ENCODE measurements at places on chromosomes 6 and 20.

DNA sequence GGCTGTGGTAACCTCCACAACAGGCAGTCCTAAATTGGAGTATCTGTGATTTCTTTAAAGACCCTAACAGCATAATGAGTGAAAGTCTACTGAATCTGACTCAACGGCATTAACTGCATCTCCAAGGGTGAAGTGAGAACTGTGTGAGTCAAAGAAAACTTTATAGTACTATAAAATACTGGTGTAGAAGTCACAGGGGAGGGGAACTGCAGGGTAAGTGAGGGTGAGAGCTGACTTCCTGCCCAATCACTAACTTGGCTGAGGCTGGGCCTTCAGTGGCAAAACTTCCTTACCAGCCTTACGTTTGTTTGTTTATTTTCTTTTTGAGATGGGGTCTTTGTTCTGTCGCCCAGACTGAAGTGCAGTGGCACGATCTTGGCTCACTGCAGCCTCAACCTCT lies 109.8 kb downstream of the PTPRK start:
- DNase-seq, result no peak

DNA sequence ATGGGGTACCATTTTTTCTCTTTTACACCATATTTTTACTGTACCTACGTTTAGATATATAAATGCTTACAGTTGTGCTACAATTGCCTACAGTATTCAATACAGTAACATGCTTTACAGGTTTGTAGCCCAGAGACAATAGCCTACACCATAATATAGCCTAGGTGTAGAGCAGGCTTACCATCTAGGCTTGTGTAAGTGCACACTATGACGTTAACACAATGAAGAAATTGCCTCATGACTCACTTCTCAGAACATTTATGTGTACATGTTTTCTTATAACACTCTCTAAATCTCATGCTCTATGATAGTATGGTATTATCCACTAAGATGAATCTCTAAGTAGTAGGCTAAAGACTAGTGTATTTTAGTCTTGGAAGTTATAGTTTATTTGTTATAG lies 13.5 kb downstream of the GPR63 start:
- no peak for DNase-seq

- DNase-seq, result no peak
Measured at GRCh38 chr6:33746036-33746600, 587 bp downstream of the IP6K3 start.

- DNase-seq, result no peak
Measured at GRCh38 chr20:45320948-45321595, 13.0 kb upstream of the MATN4 start.

- no peak for DNase-seq
Measured at GRCh38 chr6:136822046-136822375, 381 bp upstream of the PEX7 start.

GRCh38 chr20:44527716-44528199 lies 5.9 kb upstream of the SERINC3 start:
- no peak for DNase-seq

DNA sequence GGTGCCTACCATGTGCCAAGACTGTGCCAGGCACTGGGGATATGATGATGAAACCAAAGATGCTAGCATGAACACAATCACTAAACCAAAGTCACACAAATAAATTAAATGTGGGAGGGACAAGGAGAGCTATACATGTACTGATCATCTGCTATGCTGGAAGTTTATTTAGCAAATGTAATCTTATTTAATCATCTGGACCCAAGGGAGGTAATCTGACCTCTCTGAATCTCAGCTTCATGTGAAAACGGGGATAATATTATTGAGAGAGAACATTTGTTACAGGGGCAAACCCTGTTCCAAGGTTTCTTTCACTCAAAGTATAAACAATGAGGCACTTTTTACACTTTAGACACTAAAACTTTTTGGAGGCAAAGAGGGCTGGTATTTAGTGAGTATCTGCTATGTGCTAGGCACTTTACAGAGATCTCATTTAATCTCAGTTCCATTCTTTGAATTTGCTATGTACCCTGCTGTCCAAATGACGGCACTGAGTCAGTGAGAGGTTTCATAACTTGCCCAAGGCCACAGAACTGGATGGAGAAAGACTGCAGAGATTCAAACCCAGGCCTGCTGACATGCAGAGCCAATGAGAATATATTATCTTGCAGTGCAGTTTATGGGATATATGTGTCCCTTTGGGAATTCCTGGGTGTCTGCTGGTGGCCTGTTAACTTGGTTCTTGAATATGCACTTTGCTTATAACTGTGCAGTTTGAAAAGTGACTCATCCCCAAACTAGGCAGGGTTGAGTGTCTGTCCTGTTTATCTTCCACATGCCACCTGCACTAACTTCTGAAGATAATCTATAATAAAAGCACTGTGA lies 3.3 kb upstream of the ASXL1 start:
- DNase-seq, result no peak

- DNase-seq, result no peak
Measured at GRCh38 chr6:842141-842540, 149.2 kb upstream of the EXOC2 start.

DNA sequence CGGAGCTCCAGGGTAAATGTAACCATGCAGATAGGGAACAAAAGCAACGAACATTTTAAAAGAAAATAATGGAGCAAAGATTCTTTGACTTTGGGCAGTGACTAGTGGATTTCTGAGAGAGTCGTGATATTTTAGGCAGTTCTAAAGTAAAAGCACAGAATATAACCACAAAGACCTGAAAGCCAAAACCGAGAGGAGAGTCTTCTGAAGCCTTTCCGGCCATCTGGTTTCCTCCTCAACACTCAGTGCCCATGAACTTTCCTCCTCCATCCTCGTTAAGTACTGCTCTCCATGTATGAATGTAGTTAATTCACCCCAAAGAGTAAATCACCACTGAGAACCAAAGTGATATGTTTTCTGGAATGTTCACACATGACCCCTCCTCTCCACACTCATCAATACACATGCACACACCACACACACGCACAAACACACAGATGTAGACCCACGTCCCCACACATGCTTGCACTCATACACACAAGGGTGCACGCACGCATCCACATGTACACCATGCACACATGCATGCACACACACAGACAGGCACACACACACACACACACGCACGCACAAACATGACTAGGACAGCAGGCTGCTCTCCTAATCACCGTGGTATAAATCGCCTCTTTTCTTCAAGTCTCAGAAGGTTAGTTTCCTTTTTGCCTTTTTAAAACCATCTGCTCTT lies 109.5 kb downstream of the MYLK4 start:
- no peak for DNase-seq

- DNase-seq, result no peak
Measured at GRCh38 chr6:153172815-153173214, 41.7 kb upstream of the RGS17 start.

- DNase-seq, result no peak
Measured at GRCh38 chr6:34723203-34723602, 26.6 kb upstream of the ILRUN start.

DNA sequence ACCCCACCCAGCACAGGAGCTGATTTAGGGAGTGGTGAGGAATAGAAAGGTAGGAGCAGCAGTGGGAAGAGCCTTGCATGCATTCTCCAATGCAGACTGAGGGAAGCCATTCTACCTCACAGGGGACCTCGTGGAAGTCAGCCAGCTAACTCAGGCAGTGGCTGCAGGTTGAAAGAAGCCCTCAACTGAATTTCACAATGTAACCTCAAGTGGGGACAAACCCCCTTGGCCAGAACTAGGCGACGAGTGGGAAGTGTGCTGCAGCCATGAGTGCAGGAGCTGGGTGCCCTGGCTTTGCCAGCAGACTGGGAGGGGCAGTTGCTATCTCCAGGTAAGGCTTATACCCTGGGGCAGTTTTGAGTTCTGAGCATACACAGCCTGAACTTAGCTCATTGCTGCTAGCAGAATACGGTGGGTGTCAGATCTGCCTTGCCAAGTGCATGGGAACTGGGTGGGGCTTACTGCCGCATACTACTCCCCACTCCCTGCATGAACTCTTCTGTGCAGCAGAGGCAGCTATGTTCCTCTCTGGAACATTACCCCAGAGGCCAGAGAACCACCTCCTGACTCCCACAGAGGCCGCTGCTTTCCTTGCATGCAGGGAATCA lies 126.5 kb downstream of the CDK19 start:
- no peak for DNase-seq

- no peak for DNase-seq
Measured at GRCh38 chr6:80942911-80943310, 809.6 kb downstream of the TENT5A start.

DNA sequence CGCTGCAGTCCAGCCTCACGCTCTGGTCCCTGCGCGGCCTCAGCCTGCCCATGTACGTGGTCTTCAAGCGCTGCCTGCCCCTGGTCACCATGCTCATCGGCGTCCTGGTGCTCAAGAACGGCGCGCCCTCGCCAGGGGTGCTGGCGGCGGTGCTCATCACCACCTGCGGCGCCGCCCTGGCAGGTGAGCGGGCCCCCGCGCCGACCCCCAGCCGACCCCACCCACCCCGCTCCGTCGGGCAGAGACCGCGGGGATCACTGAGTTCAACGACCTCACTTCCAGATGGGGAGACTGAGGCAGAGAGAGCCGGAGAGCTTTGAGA lies 545 bp downstream of the SLC35D3 start:
- no peak for DNase-seq

- no peak for DNase-seq
Measured at GRCh38 chr6:93554018-93554417, 134.7 kb upstream of the EPHA7 start.

- DNase-seq, result no peak
Measured at GRCh38 chr20:51258582-51259165, 235.8 kb upstream of the KCNG1 start.

- DNase-seq, result no peak
Measured at GRCh38 chr6:84805145-84805544, 40.7 kb upstream of the TBX18 start.

GRCh38 chr20:36248836-36249235 lies 12.6 kb downstream of the AAR2 start:
- no peak for DNase-seq

DNA sequence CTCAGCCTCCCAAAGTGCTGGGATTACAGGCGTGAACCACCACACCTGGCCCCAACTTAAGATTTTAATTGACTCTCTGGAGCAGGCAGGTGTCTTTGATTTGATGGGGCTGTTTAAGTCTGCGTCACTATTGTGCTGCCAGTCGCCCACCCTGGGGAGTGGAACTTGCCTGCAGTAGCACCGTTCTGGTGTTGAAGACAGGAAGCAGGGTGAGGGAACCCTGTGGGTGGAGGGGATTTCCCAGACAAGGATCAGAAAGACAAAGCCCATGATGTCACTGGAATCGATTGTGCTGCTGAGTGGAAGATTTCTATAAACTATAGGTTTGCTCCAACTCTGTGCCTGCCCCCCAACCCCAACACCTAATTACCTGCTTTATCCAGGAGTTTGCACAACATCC lies 11.0 kb downstream of the ALDH8A1 start:
- DNase-seq, result no peak

GRCh38 chr6:144075187-144075586 lies 20.2 kb downstream of the SF3B5 start:
- no peak for DNase-seq

DNA sequence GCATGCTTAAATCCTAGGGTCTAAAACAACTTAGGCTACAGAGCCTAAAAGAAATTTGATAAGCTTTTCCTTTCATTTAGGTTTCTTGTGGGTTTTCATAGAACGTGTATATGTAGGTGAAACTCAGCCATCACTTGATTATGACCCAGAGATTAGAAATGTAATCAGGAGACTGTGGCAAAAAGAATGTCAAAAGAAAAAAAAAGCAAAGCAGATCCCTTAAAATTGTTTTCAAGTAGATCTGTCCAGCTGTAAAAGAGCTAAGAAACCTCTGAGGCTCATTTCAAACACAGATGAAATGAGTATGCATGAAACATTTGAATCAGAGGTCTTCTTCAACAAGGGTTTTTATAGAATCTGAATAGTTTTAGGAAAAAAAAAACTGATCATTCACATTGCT lies 341.3 kb upstream of the PRDM1 start:
- DNase-seq, result no peak

All from activated CD4-positive, CD25-positive, alpha-beta regulatory T cell (primary cell).